Left ventricle myocardium inferior (tissue), 1 donor: ENCODE measurements at places on chromosomes 2 and 18. TPM values are rescaled to one million over a fixed set of nuclear protein-coding genes. Genes with fewer than 3 reads are reported as not detected.

DNA sequence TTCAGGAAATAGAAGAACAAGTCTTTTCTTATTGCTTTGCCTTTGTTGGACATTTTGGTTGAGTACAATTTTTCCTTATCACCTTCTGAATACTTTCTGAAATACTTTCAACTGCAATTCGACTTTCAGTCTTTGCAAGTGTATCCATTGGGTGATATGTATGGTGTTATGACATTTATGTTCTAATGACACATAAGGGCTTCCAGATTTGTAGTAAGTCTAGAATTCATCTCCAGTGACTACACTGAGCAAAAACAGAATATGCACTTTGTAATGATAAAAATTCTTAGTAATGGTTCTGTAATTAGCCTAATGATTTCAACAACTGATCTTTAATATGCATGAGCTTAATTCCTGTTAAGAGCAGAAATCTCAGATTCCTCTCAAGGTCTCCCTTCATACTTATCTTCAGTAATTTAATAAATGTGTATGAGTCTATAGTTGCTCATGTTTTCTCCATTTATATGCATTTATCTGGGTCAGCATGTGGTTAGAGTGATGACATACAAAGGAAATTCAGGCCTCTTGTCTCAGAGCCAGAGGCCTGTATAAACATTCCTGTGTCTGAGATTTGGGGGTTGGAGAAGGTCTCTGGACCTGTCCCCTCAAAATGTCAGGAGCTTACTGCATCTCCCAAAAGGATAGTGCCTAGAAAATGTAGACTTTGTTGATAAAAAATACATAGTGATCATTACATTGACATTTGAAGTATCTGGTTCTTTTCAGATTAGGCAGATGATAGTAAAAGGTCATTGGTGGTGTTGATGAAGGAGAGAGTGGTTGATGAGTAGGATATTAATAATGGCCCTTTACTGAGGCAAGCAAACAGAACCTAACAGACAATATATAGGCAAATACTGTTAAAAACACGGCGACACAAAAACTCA, 114.9 kb downstream of the QPCT start:
- no peak for DNase-seq

DNA sequence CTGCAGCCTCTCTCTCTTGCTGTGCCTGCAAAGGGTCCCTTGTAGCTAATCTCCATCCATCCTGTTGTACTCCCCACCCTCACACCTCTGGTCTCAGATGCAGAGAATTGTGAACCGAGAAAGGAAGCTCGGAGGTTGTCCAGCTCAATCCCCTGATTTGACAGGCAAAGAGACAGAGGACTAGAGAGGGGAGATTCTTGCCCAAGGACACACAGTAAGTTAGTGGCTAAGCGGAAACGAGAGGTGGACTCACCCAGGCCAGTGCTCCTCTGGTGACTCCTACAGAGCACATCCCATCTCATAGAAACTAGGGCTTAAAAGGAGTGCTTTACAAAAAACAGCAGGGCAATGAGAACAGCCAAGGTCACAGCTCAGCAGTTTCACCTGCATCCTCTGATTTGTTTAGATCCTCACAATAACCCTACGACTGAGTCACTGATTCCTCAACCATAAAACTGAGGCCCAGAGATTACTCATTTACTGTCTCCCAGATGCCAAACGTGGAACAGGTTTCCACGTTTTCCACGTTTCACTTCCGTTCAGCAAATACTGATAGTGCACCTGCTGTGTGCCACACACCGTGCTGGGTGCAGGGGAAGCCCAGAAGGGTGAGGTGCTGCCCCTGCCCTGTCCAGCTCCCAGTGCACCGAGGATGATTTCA, 22.1 kb downstream of the EHD3 start:
- no peak for DNase-seq

DNA sequence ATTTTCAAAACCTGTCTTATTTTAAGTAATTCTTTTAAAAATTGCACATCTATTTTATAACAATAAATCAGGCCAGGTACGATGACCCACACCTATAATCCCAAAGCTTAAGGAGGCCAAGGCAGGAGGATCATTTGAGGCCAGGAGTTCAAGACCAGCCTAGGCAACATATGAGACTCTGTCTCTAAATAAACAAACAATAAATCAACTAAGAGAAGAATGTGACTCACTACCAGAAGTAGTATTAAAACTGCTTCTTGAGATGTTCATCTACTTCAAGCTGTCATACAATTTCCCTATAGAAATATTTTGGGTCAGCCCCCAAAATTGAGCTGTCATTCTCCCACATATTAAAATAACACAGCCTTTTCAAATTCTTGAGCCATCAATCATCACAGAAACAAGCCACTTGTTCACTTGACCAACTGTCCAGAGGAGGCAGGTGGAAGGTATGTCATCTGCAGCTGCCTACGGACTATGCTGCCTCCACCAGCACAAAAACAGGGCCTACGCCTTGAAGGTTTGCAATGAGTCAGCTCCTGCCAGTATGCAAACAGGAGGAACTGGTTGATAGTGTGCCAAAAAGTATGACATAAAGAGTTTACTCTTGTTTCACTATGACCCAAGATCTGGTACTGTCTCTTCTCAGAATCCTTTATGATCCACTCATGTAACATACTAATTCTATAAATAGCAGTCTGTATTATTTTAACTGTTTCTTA, 33.6 kb downstream of the KIDINS220 start:
- no peak for DNase-seq

GRCh38 chr2:73982140-73982617, 2.5 kb upstream of the TET3 start:
- DNase-seq: no peak

- no peak for DNase-seq
These were observed 44.3 kb downstream of the EPHA4 start for GRCh38 chr2:221527776-221528309.

SULT1C2 gene
- total RNA-seq: 1.9 TPM
